NAMALWA (cell line): ENCODE measurements at places on chromosomes 5 and 9.

DNA sequence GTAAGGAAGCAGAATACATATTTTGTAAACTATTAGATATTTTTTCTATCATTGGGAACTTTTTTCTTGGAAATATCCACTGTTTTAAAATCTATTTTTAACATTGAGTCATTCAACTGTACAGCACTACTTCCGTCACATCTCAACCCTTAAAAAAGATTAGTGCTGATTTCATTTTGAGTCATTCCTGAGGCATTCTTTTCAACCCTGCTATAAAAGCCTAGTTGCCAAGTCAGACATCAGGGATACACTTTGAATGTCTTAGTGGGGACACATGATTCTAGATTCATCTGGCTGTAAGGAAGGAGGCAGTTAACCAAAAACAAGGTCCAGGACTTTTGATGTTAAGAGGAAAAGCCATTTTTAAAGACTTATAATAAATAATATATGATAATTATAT lies 160.9 kb downstream of the GIN1 start:
- DNase-seq = no peak

GRCh38 chr5:14607104-14607503 lies 25.5 kb downstream of the OTULINL start:
- DNase-seq = no peak

- no peak for DNase-seq
These were observed 12.1 kb upstream of the DMAC1 start for GRCh38 chr9:7811677-7812076.

DNA sequence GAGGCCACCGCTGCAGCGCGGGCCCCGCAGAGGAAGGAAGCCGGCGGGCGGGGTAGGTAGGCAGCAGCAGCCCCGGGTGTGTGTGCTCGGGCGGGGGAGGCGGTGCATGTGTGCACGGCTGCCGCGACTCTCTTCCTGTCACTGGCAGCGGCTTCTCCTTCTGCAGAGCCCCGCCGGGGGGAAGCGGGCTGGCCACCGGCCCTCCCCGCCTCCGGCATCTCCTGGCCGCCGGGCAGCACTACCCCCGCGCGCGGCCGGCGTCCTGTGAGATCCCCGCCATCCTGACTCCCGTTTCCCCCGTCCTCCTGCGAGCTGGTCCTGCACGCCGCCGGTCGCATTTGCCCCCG lies 315 bp downstream of the PIK3R1 start:
- no peak for DNase-seq

DNA sequence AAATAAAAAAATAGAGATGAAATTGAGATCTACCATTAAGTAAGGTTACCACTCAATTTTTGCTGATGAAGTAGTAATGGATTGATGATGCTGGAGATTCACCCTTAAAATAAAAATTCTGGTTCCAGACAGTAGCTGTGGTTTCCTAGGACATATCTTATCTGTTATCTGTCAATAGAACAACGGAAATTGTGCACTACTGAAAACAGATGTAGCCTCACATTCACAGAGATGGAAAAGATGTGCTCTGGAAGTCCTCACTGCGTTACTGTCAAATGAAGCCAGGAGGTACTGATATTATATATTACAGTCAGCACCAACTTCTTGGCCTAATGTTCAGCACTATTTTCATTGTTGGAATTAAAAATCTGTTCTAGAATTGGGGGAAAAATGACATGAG lies 154.0 kb downstream of the SLC24A2 start:
- DNase-seq = no peak

- no peak for DNase-seq
These were observed 20.5 kb downstream of the GLRA1 start for GRCh38 chr5:151904127-151904526.

DNA sequence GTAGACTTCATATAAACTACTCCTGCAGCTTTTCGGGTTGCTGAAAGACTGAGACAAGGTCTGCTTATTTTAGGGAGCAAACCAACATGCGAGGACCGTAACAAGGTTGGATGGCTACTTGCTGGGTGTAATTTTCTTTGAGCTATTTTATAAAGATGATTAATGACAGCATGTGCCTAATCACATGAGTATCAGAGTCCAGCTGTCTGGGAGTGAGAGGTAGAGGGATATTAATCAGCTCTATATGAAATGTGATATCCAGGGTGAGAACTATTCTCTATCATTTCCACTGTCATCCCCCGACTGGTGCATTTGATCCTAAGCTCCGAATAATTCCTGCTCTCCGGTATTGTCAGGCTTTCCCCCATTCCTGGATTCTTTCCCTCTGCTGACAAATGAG lies 193.8 kb upstream of the HMHB1 start:
- DNase-seq = no peak

DNA sequence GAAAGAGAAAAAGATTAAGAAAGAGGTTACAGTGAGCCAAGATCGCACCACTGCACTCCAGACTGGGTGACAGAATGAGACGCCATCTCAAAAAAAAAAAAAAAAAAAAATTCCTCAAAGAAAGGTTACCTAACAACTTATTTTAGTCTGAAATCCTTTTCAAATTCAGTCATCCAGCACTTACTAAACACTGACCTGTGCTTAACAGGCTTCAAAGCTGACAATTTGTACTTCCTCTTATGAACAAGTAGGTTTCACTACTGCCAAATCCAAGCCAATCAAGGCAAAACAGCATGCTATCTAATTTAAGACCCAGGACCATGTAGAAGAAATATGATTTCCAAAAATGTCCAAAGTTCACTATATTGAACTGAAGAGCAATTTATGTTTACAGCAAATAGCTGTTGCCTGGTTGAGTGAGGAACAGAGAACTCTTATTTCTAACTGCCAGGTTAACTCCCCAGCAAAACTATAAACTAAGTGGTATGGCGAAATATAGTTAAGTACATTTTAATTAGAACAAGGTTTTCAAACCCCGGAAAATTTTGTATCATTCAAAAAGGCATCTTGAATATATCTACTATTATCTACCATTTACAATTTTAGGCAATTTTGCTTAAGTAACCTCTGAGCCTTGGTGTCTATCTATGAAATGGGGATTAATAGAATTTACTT lies 13.4 kb downstream of the PWWP2A start:
- DNase-seq = peak; percentile 64

GRCh38 chr9:72827950-72828731 lies 124.7 kb downstream of the ALDH1A1 start:
- no peak for DNase-seq

DNA sequence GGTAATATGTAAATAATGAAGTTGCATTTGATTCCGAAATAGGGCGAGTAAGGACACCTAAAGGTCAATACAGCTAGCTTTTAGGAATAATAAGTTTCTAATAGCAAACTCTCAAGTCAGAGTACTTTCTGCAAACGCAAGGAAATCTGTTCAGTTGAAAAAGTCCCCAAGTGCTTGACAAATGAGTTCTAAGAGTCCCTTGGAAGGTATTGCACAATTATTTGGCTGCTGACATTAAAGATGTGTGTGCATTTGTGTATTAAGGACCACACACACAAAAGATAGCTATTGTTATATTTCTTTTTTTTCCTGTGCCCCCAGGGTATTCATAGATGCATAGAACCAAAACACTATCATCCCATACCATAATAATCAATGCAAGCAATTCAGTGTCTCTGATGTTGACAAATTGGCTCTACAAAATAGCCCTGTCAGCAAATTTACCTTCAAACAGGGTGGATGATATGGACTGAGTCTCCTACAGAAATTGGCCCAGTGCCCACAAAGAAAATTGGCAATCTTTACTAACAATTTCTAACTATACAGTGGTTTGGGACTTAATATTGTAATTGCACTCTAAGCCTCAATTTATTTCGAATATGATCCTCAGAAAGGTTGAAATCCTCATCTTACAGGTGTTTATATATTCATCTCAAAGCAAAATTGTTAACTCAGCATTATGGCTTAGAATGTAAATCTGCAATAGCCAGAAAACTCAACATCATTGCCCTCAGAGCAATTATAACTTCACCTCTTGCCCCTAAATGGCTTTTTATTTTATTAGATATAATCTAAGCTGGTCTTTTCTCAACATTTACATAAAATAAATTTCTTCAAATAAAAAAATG lies 827.2 kb downstream of the MAT2B start:
- DNase-seq = no peak

DNA sequence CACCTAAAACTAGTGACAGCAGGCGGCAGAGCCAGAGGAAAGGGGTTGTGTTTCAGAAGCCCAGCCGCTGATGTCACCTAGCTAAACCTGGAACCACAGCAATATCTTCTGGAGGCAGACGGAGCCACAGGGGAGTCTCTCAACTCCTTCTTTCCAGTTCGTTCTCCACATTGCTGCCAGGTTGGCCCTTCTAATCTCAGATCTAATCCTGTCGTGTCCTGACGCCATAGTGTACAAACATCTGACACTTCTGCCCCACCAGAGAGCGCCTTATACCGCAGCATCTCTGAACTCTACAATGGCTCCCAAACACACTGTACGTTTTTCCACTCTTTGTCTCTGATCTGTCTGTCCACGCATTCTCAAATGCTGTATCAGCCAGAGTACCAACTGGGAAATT lies 240.0 kb downstream of the SMARCA2 start:
- DNase-seq = no peak

- DNase-seq = peak; percentile 51
These were observed 46.8 kb downstream of the ITGA2 start for GRCh38 chr5:53035868-53036381.

DNA sequence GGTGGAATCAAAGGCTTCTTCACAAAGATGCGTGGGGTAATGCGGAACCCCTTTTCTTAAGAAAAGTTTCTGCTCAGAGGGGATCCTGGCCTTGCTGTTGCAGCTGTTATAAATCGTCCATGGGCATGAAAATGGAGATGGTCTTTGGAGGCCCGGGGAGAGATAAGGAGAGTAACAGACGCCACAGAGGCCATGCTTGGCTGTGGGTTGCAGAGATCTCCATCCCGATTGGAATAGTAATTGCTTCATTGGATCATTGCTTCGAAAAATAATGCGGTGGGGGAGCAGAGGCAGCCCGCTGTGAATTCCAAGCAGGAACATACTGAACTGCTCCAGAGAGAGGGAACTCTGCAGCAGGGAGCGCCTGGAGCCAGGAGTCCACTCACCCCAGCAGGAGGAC lies 55.5 kb downstream of the C5orf15 start:
- no peak for DNase-seq

GRCh38 chr5:74336297-74336696 lies 304.2 kb downstream of the ENC1 start:
- DNase-seq = peak; percentile 6

DNA sequence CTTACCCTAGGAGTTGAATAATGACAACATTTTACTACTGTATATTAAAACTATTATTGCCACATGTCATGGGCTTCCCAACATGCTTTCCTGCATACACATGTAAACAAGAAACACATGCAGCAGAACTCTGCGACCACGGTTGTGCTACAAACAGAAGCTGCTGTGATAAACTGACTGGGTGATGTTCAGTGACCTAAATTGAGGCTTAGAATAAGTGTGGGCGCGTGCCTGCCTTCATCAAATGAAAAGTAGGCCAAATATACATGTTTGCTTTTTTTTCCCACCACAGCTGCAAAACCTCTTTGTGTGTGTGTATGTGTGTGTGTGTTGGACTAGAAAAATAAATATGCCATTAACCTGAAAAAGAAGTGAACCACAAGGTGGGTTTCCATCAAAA lies 1202.1 kb downstream of the PTPRD start:
- no peak for DNase-seq

- DNase-seq = no peak
These were observed 25.8 kb upstream of the KIF12 start for GRCh38 chr9:114124666-114125475.

- no peak for DNase-seq
These were observed 456.3 kb downstream of the HINT1 start for GRCh38 chr5:130708754-130709153.

DNA sequence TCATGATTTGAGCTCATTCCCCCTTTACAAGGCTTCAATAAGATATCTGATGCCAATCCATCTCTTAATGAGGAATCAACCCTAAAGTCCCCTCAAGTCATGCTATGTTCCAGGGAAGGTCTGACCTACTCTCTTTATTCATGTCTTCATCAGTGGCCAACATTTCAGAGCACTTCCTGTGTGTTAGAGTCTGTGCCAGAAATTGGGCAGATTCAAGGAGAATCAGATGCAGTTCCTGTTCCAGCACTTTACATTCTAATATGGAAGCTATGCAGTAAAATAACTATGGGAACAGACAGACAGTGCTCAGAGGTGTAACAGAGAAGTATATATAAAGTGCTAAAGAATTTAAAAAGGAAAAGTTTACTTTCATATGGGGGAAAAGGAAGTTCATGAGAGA lies 193.4 kb upstream of the NR4A3 start:
- DNase-seq = no peak

DNA sequence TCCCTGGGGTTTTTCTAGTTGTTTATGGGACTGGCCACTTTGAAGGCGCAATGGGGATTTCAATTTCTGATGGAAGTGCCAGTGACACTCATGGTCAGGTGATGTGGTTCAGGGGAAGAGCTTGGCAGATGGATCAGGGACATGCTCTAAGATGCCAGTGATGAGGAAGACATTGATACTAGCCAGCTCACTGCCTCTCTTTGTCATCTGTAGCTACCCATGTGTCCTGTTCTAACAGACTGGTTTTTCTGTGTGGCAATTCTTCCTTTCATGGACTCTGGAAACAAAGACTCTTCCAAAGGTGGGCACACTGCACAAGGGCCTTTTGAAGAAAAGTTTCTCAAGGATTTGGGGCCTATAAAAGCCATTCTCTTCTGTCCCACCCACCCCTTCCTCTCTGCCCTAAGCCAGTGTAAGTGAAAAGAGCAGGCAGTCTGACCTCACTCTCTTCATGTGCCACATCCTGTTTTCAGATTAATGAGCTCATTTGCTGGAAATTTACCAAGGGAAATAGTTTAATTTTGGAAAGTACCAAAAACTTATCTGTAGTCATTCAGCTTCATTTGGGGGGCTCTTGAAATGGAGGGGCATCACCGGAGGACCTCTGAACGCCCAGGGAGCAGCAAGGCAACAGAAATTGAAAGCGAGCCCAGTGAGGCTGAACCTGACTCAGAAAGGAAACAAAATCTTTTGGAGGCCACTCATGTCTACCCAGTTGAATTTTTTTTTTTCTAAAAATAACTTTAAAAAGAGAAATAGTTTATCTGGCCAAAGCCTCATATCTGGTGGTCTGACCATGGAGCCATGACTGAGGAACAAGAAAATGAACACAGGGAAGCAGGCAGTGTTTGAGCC lies 4.9 kb upstream of the TRAF1 start:
- DNase-seq = peak; percentile 86

- DNase-seq = peak; percentile 7
These were observed 7.6 kb upstream of the IRF1 start for GRCh38 chr5:132498152-132498551.

DNA sequence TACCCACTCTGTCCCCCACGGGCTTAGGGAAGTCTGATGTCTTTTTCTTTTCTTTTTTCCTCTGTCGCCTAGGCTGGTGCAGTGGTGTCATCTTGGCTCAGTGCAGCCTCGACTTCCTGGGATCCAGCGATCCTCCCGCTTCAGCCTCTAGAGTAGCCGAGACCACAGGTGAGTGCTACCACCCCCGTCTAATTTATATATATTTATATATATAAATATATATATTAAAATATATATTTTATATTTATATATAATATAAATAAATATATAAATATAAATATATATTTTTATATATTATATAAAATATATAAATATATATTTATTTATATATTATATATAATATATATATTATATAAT lies 3.3 kb upstream of the ANXA2R start:
- DNase-seq = no peak
